K562 (cell line): ENCODE measurements at places on chromosomes 12 and 14.

- DNase-seq, result no peak
Observed at GRCh38 chr14:68497011-68497410, 295.9 kb downstream of the ZFP36L1 start.

GRCh38 chr12:120528861-120529525 is at the start of gene COQ5:
TSS of gene COQ5 (minus strand) at chr12:120529158. CDS start at chr12:120529141, 17 bp downstream.
- DNase-seq, result peak; percentile 80

DNA sequence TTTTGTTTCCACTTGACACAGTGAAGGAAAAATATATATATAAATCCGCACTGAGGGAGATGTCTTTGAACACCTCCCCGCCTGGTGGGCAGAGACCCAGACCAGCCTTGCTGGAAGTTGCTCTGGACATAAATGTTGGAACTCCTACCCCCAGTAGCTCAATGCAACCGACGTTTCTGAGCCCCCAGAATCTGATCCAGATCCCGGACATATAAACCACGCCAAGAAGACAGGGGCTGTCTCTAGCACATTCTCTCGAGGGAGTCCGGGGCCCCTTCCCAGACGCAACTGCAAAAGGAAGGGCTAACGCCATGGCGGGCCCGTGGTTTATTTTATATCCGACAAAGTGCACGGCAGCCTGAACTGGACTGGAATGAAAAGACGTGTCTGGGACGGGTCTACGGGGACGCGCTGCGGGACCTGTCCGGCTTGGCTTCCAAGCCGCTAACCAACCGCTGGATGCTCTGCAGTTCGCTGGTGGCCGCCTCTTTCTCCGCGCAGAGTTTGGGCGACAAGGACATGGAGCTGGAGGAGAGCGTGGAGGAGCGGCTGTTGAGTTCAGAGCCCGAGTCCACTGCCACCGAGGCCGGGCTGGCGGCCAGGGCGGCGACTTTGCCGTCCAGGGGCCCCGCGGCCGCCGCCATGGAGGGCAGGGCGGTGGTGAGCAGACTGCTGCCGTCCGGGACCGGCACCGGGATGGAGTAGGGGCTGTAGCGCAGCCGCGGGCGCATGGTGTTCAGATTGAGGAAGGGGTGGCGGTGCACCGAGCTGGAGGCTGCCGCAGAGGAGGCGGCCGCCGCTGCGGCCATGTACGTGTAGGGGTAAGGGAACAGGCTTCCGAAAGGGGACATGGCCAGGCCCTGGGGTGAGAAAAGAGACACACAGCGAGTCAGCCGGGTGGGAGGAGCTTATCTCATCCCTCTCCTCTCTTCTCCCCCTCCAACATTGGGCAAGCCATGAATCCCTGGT is 12.2 kb downstream of the TBX3 start:
- DNase-seq, result no peak

GRCh38 chr14:104708606-104709268 is 15.3 kb upstream of the ADSS1 start:
- peak; percentile 78 for DNase-seq

DNA sequence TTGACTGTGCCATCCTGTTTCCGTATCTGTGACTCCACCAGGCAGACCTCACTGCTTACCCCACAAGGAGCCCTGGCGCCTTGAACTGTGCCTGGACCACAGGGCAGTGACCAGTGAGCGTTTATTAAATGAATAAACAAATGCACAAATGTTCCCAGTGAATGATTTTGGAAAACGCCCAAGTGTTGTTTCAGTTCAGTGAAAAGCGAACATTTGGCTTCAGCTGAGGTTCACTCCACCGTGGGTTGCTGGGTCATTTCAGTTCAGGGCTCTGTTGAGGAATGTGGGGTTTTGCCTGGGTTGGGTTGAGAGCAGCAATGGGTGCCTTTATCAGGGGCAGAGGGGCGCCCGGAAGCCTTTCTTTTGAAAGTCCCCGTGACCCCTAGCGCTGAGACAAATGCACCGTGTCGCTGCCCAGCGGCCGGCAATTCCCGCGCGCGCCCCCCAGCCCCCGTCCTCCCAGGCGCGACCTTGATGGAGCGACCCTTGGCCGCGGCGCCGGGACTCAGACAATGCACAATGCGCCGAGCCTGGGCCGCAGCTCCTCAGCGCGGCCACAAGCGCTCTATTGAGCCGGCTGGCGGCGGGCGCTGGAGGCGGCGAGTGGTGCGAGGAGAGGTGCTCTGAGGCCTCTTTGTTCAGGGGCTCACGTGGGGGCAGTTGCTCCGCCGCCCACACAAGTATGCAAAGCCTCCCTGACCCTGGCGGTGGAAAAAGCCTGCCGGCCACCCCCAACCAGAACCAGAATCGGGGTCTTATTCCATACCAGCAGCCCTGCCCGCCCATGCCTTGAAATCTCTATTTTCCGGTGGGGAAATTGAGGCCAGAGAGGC is 40.5 kb upstream of the CLMN start:
- DNase-seq, result no peak

GRCh38 chr12:3046441-3047200 is 30.6 kb upstream of the TSPAN9 start:
- no peak for DNase-seq

GRCh38 chr14:24857277-24857676 is 192.7 kb downstream of the STXBP6 start:
- DNase-seq, result no peak

DNA sequence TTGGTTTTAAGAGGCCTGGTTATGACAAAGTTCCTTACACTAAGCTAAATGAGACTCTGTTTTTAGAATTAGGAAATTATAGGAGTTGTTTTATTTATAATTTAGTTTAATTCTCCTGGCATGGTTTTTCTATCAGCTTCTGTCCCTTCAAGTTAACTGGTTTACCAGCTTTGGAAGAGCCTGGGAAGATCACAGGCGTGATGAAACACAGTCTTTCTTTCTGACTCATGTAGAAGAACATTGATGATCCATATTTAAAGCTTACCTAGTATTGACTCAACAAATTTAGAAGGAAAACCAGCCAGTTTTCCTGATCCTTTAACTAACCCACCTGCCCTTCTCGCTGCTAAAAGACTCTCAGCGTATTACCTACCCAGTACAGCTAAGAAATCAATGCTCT is 155.2 kb downstream of the TGFB3 start:
- no peak for DNase-seq

GRCh38 chr14:61233436-61233956 is 47.6 kb downstream of the TMEM30B start:
- no peak for DNase-seq

DNA sequence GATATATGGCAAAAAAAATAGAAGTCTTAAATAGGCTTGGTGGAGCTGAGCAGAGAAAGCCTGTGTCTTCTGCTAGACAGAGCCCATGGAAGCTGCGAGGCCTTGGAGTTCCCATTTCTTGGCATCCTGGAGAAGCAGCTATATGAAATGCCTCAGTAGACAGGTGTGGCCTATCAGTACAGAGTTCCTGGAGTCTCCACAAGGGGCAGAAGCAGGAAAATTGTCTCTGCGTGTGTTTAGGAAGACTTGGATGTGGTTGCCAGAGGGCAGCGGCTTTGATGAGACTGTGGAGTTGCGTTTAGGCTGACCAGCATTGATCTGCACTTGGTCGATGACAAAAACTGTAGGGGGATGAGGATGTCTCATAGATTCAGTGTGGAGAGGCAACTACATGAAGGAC is 334.5 kb upstream of the SEL1L start:
- DNase-seq, result no peak

GRCh38 chr12:87127272-87127671 is 871.1 kb upstream of the MGAT4C start:
- DNase-seq, result no peak

- DNase-seq, result no peak
Observed at GRCh38 chr12:12686925-12687324, 9.1 kb downstream of the GPR19 start.

DNA sequence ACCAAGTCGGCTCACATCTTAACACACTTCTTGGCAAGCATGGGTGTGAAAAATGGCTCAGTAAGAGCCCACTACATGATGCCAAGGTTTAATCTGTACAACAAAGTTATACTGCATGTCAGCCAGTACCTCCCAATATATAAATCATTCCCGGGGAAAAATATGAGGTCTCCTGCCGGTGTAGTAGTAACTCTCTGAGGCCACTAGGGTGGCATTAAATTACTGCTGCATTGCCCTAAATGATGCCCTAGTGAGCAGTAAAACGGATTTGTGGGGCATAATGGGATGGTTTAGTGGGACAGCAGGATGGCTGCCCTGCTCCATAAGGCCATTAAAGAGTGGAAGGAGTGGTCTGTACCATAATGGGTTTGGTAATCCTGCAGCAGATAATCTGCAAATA is 267.7 kb downstream of the MED13L start:
- DNase-seq, result no peak

DNA sequence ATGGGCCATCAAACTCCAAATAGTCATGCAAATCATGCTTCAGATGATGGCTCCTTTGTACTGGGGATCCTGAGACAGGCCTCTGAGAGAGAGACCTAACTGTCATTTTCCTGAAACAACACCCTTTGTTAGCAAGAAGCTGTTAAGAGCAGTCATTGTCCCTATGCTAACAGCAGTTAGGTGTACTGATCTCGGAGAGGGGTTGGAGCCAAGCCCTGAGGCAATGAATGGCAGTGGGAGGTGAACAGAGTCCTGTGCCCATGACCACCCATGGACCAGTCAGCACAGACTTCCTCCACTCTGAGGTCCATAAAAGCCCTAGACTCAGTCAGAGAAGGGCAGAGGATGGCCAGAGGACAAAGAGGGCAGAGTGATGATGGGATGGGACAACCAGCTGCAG is 747.6 kb upstream of the LRFN5 start:
- DNase-seq, result no peak

DNA sequence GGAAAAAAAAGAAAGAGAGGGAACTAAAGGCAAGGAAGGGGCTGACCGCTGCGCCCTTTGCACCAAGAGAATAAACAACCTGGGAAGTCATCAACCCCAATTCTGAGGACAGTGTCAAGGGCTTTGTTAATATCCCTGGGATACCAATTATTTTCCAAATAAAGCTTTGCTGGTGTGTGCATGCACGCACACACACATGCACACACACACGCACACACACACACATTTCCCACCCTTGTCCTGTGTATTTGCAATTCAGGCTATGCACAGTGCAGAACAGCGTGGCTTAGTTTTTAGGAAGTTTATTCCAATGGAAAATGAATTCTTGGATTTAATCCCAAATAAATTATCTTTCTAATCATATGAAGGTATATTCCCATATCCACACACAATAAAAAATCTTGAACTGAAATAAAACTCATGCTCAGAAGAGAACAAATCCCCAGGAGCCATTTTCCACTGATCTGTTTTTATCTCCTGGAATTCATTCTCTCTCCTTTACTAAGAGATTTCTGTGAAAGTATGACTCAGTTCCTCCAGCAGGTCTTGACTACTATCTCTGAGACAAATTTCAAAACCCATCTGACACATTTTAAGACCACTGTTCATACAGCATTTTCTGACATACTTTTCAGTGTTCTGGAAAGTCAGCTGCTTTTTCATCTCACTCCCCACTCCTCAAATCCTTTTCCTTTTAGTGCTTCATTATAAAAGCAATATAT is 334.4 kb upstream of the ATP2B1 start:
- no peak for DNase-seq

DNA sequence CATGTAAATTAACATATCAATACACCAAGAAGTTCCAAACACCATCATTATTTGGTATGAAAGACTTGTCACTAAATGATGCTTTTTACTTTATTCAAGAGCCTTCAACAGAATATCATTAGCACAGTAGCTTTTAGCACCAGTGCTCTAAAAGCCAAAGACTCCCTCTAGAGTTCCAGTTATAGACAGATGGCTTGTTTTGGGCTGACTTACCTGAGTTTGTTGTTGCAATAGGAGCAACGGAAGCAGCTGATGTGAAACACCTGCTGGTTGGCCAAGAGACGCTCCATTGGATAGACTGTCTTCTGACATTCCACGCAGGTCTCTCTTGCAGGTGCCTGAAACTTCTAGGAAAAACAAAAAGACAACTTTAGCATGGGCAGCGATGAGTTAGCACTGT is 14.5 kb upstream of the CERS5 start:
- DNase-seq, result no peak

GRCh38 chr12:29710104-29710503 is 73.6 kb downstream of the TMTC1 start:
- DNase-seq, result no peak

DNA sequence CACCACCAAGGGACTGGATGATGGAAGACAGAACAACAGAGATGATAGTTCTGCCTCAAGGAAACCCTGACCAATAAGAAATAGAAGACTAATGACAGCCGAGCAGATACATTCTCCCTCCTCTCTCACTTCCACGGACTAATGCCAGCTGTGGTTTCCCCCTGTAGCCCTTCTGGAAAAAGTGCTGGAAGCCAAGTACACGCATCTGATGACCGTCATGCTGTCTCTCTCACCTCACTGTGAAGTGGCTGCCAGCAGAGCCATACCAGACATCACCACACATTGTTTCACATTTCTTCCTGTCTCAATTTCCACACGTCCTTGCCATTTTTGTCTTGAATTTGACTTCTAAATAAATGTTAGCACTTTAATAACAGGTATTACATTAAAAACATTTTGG is 2.9 kb downstream of the TAS2R43 start:
- DNase-seq, result no peak

DNA sequence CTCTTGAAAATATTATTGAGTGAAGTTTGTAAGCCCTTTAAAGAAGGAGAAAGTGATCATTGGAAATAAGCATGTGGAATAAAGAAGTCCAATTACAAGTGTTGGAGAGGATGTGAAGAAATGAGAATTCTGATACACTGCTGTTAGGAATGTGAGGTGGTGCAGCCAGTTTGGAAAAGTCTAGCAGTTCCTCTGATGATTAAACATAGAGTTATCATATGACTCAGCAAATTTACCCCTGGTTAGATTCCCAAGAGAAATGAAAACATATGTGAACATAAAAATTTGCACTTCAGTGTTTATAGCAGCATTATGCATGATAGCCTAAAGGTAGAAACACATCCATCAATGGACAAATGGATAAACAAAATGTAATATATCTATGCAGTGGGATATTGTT is 319.9 kb downstream of the AEBP2 start:
- no peak for DNase-seq

DNA sequence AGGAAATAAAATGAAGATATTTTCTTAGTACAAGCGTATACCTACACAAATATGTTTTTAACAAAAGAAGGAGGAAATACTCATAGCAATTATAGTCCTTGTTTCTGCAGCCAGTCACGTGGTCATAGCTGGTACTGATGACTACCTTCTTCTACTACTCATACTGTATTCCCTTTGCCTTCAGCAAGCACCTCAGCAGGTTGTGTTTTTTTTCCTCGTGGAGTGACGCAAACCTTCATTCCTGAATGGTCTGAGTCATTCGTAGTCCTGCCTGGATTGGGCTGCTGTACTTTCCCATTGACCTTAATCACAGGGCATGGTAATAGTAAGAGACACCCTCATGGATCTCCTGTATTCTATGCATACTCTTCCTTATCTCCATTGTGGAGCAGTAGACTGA is 25.7 kb upstream of the SLC16A7 start:
- DNase-seq, result no peak

GRCh38 chr12:131749618-131750315 is 38.9 kb downstream of the SFSWAP start:
- no peak for DNase-seq
